ENCODE measurements at places on chromosomes 12 and 14.

DNA sequence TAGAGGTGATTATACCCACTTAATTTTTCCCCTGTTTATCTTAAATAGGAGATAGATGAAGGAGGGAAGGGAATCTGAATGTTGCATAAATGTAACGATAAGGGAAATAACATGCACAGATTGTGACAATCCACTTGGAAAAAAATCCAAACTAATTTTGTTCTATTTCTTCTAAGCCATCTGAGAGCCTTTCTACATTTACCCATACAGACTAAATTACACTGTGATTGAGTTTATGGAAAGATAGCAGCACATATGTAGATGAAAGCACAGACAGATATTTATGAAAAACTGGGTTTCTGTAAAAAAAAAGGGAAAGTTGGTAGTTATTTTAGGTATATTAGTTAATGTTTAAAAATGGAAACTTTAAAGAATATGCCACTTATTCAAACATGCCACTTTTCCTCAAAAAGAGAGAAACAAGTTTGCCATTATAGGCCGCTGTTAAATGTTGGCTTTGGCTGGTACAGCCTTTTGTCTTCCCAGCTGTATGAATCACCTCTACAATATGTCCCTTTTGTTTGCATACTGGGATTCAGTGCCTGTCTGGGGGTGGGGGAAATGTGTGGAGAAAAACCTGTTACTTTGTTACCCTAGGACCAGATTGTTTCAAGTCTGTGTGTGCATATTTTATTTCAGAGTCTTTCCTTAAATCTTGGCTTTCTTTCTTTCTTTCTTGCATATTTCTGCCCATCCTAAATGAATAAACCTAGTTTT lies 470.2 kb upstream of the LMO3 start:
- no peak for DNase-seq

DNA sequence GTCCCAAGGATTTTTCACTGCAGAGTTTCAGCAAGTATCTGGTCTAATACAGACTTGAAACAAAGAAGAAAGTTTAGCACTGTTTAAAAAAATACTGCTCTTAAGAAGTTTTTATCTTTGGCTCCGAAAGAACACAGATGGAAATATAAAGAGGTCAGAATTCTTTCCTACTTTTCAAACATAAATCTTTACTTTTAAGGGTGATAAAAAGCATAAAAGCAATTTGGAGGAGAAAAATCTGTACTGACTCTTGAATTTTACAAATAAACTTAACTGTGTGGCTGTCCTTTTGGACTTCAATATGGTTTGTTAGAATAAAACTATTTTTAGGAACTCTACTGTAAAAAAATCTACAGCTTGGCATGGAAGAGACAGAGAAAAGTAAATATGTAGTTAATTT lies 27.6 kb upstream of the ISM2 start:
- DNase-seq = no peak

DNA sequence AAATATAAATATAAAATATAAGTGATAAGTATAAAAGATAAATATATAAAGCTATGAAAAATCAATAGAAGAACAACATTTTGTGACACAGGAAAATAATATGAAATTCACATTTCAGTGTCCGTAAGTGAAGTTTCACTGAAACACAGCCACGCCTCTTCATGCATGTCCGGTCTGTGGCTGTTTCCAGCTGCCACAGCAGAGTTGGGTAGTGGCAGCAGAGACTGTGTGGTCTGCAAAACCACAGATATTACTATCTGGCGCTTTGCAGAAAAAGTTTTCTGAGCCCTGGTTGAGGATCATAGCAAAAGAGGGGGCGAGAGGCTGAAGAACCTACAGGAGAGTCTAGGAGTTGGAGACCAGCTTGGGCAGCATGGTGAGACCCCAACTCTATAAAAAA lies 780 bp downstream of the SERPINA4 start:
- no peak for DNase-seq

DNA sequence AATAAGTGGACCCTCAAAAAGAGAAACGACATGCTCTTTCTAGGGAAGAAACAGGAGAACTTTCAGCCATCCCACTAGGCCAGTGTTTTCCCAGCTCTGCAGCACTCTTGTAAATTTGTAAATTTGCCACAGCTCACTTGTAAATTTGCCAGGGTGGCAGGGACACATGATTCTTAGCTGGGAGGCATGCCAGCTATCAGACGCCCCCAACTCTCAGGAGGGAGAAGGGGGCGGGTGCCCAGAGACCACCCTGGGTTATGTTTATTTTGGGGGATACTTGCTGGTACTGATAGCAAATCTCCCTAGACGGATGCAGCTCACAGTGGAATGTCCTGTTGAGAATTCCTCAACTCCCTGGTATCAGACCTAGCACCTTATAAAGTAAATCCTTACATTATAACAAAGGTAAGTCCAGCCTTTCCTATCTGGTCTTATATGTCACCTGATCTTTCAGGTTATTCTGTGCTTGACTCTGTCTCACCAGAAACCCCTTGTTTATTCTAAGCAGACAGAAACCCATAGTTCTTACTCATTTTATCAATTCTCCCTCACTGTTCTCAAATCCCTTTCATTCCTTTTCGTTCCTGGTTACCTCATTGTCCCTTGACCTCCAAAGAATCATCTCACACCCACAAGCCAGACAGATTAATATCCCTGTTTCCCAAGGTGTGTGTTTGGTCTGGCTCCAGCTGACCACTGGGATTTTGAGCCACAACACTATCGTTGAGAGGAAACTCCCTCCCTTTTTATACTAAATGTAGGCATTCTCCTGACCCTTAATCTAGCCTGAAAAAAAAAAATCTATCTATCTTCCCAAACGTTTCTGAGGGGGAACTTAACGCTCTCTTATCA lies 69.3 kb upstream of the HMGA2 start:
- no peak for DNase-seq

DNA sequence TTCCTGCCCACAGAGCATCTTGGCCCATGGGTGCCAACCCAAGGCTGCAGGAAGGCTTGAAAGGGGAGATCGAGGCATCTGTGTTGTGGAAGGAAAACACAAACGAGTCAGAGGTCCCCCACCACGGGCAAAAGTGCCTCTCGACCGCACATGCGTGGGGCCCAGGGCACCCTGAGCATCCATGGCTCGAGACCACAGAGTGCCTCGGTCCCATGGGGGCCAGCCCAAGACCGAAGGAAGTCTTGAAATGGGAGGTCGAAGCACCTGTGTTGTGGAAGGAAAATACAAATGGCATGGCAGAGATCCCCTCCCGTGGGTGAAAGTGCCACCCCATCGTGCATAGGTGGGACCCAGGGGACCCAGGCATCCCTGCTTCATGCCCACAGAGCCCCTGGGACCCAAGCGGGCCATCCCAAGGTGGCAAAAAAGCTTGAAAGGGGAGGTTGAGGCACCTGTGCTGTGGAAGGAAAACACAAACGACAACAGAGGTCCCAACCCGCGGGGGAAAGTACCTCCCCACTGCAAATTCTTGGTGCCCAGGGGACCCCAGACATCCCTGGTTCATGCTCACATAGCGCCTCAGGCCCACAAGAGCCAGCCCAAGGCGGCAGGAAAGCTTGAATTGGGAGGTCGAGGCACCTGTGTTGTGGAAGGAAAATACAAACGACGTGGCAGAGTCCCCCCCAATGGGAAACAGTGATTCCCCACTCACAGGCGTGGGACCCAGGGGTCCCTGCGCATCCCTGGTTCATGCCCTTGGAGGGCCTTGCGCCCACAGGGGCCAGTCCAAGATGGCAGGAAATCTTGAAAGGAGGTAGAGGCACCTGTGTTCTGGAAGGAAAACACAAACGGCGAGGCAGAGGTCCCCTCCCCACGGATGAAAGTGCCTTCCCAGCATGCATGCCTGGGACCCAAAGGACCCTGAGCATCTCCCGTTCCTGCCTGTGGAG lies 373.0 kb downstream of the ALG10 start:
- peak; percentile 5 for DNase-seq

DNA sequence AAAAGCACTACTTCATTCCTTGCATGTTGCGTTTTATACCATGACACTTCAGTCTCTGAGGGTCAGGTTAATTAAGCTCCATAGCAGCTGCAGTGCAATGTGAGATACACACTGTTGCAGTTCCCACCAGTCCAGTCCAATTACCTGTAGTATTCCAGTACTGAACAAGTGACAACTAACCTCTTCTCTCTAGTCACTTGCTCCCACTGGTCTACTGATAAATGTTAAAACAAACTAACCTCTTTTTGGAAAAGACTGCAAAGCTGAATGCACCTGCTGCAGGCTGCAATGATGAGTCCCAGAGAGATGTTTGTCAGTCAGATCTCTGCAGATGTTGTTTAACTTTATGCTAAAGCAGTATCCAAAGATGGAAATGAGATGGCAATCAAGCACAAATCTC lies 7.9 kb downstream of the NOVA1 start:
- DNase-seq = no peak

GRCh38 chr12:120207227-120207626 lies 6.3 kb upstream of the RPLP0 start:
- DNase-seq = no peak

GRCh38 chr12:16155938-16156337 lies 121.5 kb downstream of the SLC15A5 start:
- DNase-seq = no peak

- no peak for DNase-seq
These were observed 14.8 kb downstream of the GPR19 start for GRCh38 chr12:12681061-12681765.

- DNase-seq = peak; percentile 72
These were observed at the start of gene RASSF8 for GRCh38 chr12:25958428-25959070. TSS of gene RASSF8 (plus strand) at chr12:25958682. CDS start at chr12:26055344, 96,662 bp downstream.

DNA sequence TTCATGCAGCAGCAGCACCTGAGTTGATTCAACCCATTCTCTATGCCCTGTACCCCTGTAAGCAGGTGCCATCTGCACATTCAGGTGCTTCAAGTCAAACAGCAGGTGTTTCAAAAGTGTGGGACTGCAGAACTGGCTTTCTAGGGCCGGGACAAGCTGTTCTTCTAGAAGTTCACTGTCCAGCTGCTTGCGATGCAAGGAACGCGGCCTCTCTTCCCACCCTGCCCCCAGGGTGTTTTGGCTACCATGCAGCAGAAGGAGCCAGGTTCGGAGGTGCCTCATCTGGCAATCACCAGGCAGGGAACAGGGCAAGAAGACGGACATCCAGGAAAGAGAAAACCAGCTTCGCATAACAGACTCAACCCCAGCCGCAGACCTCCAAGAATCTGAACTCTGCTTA lies 35.2 kb downstream of the TMEM132D start:
- no peak for DNase-seq

- no peak for DNase-seq
These were observed 42.3 kb downstream of the NPAS3 start for GRCh38 chr14:32980902-32981501.

GRCh38 chr12:98578821-98579220 lies 14.7 kb upstream of the SLC25A3 start:
- DNase-seq = no peak

DNA sequence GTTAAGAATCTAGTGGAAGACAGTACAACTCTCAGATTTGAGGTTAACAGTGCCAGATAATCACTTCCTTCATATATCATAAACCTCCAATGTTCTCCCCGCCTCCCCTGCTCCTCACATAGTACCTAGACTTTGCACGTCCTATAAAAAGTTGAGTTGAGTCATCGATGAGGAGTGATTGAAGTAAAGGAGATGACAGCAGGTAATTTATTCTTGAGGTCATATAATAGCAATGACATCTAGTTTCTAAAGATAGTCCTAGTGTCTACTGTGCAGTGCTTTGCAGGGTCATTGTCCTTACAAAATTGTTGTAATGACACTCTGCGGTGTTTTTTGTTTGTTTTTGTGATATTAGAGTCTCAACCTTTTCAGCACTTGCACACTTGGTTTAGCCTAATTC lies 510.5 kb upstream of the LRFN5 start:
- DNase-seq = no peak

DNA sequence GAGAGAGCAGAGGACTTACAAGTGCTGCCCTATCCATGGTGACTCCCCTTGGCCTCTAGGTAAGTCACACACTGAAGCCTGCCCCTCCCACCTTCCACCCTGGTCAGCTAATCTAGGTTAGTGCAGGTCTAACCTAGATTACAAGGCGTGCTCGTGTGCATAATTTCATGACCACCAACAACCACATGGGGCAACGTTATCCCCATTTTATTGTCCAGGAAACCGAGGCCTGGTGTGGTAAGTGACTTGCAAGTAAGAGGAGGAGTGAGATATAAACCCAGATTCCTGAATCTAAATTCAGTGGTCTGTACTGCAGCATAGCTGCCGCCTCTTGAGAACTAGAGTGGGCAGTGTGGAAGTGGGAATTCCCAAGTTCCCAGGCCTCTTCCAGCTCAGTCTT lies 171.1 kb downstream of the DAD1 start:
- DNase-seq = no peak

GRCh38 chr12:54286042-54287030 lies 5.8 kb downstream of the HNRNPA1 start:
- DNase-seq = no peak

DNA sequence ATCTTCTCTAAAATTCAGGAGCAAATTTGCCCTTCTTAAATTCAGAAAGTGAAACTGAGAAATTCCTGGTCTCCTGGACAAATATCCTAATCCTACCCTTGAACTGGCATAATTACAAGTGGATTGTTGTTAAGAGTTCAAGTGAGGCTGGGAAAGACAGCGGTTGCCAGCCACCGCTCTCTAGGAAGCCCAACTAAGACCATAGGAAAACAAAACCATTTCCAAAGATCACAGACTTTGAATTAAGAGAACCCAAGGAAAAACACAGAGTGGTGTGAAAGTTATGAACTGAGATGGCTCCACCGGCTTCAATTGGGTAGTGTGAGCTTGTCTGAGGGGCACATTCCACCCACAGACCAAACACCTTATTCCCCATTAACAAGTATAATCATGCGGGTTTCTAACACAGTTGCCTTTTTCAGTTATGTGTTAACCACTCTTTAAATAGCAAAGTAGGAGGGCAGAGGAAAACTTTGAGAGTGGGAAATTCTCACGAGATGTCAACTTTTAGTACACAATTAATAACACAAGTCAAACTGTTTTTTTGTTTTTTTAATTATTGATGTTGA lies 1628.8 kb upstream of the SEL1L start:
- DNase-seq = no peak

DNA sequence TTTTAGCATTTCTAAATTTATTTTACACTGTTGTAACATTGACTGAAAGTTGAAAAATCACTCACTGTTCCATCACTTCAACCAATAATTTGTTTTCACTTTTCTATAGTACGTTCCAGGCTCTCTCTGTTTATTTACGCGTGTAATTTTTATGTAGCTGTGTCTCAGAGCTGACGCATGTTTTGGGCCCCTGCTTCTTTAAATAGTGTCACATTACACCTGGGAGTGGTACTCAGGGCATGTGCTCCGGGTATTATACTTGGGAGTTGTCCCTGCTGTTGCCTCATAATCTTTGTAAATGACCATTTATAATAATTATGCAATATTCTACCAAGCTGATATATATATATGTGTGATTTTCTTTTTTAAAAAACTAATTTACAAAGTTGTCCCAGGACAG lies 132.8 kb upstream of the CPM start:
- DNase-seq = no peak

DNA sequence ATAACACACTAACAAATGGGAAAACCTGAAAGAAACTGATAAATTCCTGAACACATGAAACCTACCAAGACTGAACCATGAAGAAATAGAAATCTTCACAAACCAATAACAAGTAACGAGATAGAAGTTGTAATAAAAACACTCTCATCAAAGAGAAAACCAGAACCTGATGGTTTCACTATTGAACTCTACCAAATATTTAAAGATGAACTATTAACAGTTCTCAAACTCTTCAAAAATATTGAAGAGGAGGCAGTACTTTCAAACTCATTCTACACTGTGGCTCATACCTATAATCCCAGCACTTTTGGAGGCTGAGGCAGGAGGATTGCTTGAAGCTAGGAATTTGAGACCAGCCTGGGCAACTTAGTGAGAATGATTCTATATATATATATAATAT lies 48.4 kb upstream of the TMTC2 start:
- DNase-seq = no peak

GRCh38 chr12:69998011-69998410 lies 173.0 kb downstream of the MYRFL start:
- DNase-seq = no peak

Measured in adrenal gland (tissue), 19 donors.